ENCODE measurements at places on chromosomes 3 and 15.

- peak; percentile 96 for DNase-seq
Observed at GRCh38 chr15:64825431-64826294, at the start of gene PIF1. PIF1 (minus strand) TSS chr15:64825647; CDS start chr15:64824335, 1,312 bp downstream.

GRCh38 chr3:49805367-49805782, 2.3 kb downstream of the INKA1 start:
- DNase-seq: no peak

GRCh38 chr15:32113224-32113623, 82.9 kb downstream of the CHRNA7 start:
- no peak for DNase-seq

- no peak for DNase-seq
Observed at GRCh38 chr3:143883151-143883550, 34.9 kb upstream of the SLC9A9 start.

DNA sequence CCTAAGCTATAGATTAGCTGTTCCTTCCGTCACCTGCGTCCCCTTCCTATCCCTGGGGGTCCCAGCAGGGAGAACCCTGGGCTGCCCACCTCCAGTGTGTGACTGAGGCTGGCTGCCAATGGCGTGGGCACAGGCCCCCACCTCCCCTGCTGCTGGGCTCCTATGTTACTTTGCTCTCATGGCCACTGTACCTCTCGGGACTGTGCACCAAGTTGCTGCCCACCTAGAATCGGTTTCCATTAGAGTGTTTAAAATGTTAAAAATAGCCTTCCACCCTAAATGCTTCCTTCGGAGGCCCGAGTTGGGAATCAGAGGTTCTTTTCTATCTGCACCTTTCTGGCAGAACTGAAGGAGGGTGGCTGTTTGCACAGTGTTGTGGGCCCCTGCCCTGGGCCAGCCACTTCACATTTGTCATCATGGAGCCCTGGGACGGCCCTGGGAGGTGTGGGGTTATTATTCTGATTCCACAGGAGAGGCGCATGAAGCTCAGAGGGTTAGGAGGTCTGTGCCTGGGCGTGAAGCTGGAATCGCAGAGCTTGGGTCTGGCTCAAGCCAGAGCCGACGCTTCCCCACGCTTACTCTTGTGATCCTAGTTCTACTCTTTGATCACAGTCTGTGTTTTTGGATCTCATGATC, 29.1 kb downstream of the IRAK2 start:
- DNase-seq: no peak

DNA sequence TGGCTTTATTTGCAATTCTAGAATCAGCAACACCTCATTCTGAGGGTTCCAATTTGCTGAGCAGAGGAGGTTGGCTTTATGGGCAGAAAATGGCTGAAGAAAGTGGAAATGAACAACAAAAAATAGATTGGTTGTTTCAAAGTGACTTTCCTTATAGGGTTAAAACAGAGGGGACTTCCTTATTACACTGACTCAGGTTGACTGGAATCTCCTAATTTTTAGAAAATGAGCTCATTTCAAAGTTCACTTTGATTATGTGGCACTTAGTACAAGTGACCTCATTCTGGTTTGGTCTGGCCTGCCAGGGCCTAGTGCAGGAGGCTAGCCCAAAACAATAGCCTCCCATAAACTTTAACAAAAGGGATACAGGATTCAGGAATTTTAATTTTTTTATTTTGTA, 41.4 kb downstream of the NFKBIZ start:
- no peak for DNase-seq

DNA sequence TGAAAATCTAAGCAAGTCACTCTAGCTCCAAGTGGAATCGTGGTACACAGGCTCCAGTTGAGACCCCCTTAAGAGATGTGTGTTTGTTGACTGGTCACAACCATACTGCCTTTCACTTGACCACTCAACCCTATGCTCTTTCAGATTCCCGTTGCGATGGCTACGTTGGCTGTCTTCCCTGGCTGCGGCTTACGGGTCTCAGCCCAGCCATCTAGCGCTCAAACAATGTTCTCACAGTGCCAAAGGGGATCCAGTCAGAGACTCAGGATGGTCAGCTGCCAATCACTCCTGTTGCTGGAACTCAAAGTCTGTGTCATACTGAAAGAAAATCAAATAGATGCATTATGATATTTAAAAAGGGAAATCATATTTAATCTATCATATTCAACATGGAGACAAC, 237.6 kb downstream of the ITPR1 start:
- DNase-seq: no peak

GRCh38 chr3:177824190-177824786, 627.0 kb upstream of the TBL1XR1 start:
- peak; percentile 81 for DNase-seq

DNA sequence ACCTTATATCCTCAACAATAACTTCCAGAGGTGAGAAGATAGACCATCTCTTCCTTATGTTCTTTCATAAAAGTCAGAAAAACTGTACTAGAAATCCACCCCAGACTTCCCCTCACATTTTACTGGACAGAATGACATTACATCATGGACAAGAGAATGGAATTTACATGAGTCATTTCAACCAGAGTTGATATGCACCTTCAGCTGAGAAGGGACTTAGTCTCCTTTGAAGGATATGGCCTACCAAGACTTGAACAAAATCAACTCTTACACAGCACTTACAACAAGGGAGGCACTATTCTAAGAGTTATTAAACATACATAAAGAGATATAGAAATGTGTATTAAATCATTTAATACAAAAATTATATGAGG, 380.0 kb upstream of the DPH6 start:
- no peak for DNase-seq

DNA sequence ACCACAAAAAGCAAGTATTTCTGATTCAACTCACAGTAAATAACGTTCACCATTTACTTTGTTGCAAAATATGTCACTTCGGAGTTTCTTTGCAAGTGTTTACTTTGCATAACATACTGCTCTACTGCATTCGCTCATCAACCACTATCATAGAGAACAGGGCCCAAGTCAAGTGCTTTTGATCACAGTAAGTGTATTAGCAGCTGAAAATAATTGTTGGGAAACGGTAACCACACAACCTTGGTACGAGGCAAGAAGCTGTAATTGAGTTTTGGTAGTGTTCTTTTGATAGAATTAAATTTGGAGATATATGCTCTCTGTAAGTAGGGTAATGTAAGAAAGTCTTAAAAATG, 80.1 kb downstream of the SATB1 start:
- no peak for DNase-seq

- no peak for DNase-seq
Observed at GRCh38 chr15:30882849-30883433, 20.8 kb upstream of the FAN1 start.

- no peak for DNase-seq
Observed at GRCh38 chr15:49460411-49460941, 37.4 kb downstream of the FGF7 start.

All from NCI-H146 (cell line).